ENCODE measurements at places on chromosomes 1 and 21. TPM values are rescaled to one million over a fixed set of nuclear protein-coding genes. Genes with fewer than 3 reads are reported as not detected.

The CFHR2 gene
- not detected for total RNA-seq

- H3K4me3 ChIP-seq: no peak overlapping the region
- no peak overlapping the region for H3K27ac ChIP-seq
- DNase-seq: no peak
- no peaks in the 10 kb centered on the region for H3K4me1 ChIP-seq
These were observed 1526.1 kb downstream of the KCNT2 start for GRCh38 chr1:195082183-195082582.

- no peak overlapping the region for H3K4me3 ChIP-seq
- no peak for DNase-seq
- peak overlapping the region; percentile 10 for H3K27ac ChIP-seq
- H3K4me1 ChIP-seq: peaks cover 50% of the 10 kb centered on the region
- peaks cover 66% of the 10 kb centered on the region for H3K36me3 ChIP-seq
These were observed 4.8 kb downstream of the SNIP1 start for GRCh38 chr1:37549341-37549740.

DNA sequence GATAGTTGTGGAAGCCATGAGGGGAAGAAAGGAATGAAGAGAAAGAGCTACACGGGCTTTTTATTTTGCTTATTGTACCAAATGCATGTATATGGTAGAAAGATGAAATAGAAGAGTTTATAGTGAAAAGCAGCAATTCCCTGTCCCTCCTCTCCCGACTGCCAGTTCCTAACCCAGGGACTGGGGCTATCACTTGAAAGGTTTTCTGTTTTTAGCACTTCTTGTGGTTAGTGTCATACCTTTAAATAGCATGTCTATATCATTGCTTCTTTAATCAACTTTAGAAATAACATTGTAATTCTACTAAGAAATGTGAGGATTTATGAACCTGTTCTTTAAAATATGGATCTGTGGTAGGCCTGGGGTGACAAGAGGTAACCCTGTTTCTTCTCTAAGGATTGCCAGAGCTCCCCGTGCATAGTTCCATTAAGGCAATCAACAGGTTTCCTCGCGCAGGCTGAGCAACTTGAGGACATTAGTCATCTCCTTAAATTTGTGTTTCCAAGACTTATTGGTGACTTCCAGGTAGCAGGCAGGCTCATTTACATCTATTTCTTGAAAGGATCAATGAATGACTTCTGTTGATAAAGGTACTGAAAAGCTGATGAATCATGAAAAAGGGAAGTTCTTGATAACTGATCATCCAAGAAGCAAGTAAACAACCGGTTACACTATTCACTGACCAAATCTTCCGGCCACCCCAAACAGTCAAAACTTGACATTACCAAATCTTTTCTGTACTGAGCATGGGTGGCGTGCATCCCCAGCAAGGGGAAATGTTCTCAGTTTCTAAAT, 37.8 kb upstream of the S1PR1 start:
- no peak overlapping the region for H3K27ac ChIP-seq
- peaks cover 6% of the 10 kb centered on the region for H3K4me1 ChIP-seq
- H3K36me3 ChIP-seq: no peaks in the 10 kb centered on the region
- H3K4me3 ChIP-seq: no peak overlapping the region
- DNase-seq: no peak

DNA sequence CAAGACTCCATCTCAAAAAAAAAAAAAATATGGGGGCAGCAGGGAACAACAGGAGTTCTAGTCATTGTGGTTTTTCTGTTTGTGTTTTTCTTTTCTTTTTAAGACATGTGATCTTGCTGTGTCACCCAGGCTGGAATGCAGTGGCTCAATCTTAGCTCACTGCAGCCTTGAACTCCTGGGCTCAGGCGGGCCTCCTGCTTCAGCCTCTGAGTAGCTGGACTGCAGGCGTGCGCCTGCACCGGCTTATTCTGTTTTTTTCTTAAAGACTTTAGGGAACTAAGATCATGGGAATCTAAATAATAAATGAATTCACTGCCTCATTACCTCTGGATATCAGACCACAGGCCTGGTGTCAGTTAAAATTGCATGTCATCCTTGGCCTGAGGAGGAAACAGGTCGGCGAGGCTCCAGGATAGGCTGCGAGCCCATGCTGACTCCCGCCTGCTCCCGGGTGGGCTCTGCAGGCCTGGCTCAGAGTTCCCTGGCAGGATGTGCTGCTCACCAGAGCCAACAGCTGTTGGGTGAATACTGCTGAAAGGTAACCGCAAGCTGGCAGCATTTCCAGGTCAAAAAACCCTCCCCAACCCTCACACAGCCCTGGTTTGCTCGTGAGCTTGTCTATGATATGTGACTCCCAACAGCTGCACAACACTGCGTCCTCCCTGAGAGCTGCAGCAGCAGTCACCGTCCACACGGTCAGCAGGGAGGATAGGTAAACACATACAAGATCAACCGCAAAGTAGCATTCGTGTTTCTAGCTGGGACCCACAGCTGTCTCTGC, 58.1 kb downstream of the SCCPDH start:
- no peak overlapping the region for H3K4me3 ChIP-seq
- peak; percentile 69 for DNase-seq
- peak overlapping the region; percentile 70 for H3K27ac ChIP-seq
- peaks cover 15% of the 10 kb centered on the region for H3K36me3 ChIP-seq
- no peaks in the 10 kb centered on the region for H3K27me3 ChIP-seq
- H3K4me1 ChIP-seq: peaks cover 21% of the 10 kb centered on the region

- H3K36me3 ChIP-seq: no peaks in the 10 kb centered on the region
- no peaks in the 10 kb centered on the region for H3K4me1 ChIP-seq
- no peaks in the 10 kb centered on the region for H3K27me3 ChIP-seq
- H3K4me3 ChIP-seq: no peak overlapping the region
These were observed 6.1 kb upstream of the NTPCR start for GRCh38 chr1:232944347-232944746.

- H3K4me1 ChIP-seq: peaks cover 47% of the 10 kb centered on the region
- no peaks in the 10 kb centered on the region for H3K36me3 ChIP-seq
- peak; percentile 12 for DNase-seq
- H3K27me3 ChIP-seq: peaks cover 29% of the 10 kb centered on the region
These were observed 937 bp downstream of the PODN start for GRCh38 chr1:53062708-53063591.

The DCDC2B gene
- not detected for total RNA-seq

The TMIGD3 gene
- total RNA-seq: 0.85 TPM

The PROX1 gene
- total RNA-seq: 80.6 TPM

DNA sequence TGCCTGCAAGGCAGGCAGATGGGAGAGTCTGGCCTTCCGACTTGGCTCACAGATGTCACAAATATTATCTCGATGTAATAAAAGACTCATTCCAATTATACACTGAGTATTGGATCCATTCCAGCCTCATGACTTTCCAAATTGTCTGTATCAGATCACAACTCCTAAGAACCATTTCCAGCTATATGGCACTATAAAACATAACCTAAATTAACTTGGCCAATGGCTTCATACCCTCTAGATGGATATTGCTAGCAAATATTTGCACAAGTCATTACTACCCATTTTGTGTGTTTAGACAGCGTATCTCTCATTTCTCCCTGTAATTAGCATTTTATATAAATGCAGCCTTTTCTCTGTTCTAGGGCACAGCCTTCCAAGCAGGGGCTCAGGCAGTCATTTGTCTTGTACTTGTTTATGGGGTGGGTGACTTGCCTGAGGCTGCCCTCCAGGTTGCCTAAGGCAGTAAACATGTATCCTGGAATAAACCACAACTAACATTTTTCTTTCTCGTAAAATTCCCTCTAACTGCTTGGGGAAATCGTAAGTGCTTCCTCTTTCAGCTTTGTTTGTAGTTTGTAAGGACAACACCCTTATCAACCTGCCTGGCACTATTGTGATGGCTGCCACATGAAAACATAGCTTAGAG, 70.6 kb upstream of the KCNJ6 start:
- H3K36me3 ChIP-seq: no peaks in the 10 kb centered on the region
- H3K27me3 ChIP-seq: peaks cover 29% of the 10 kb centered on the region
- DNase-seq: no peak
- H3K4me3 ChIP-seq: no peak overlapping the region
- no peaks in the 10 kb centered on the region for H3K4me1 ChIP-seq

DNA sequence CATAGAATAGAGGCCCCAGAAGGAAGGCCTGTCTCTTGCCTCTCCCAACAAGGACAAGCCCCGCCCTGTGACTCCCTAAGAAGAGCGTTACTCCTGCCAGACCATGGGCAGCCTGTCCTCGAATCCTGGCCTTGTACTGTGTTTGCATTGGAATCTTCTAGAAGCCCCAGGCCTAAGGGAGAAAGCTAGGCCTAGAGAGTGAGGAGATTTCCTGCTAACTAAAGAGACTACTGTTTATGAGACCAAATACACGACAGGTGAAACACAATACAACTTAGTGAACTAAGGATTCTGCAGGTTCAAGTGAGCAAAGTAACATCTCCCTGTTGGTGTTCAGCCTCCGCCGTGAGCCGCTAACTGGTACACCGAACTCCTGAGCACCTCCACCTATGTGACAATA, 62.7 kb downstream of the SYF2 start:
- no peak overlapping the region for H3K4me3 ChIP-seq
- H3K27ac ChIP-seq: no peak overlapping the region
- no peaks in the 10 kb centered on the region for H3K27me3 ChIP-seq
- no peaks in the 10 kb centered on the region for H3K36me3 ChIP-seq

DNA sequence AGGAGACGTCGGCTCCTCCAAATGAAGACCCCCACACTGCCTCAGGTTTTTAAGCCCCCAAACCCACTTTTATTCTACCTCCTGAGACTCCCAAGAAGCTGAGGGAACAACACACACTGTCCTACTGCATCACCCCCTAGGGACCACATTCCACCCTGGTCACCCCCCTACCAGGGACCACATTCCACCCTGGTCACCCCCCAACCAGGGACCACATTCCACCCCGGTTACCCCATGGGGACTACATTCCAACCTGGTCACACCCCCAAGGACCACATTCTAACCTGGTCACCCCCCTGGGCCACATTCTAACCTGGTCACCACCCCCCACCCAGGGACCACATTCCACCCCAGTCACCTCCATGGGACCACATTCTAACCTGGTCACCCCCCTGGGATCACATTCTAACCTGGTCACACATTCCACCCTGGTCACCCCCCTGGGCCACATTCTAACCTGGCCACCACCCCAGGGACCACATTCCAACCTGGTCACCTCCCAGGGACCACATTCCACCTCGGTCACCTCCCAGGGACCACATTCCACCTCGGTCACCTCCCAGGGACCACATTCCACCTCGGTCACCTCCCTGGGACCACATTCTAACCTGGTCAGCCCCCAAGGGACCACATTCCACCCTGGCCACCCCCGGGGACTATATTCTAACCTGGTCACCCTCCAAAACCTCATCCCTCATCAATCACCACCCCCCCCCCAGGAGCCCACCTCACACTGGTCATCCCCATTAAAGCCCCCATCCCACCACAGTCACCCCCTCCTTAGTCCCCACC, 587.6 kb downstream of the NPHP4 start:
- H3K27me3 ChIP-seq: peaks cover 35% of the 10 kb centered on the region
- no peak overlapping the region for H3K27ac ChIP-seq
- no peak overlapping the region for H3K4me3 ChIP-seq
- no peaks in the 10 kb centered on the region for H3K4me1 ChIP-seq
- no peak for DNase-seq

The SLC2A5 gene
- 4.2 TPM for total RNA-seq

The AKR7A2 gene
- 43.7 TPM for total RNA-seq

The PHLDA3 gene
- total RNA-seq: 21.1 TPM

The S1PR1 gene
- total RNA-seq: 54.9 TPM

- H3K27me3 ChIP-seq: peaks cover 6% of the 10 kb centered on the region
- DNase-seq: no peak
- H3K27ac ChIP-seq: no peak overlapping the region
- H3K36me3 ChIP-seq: no peaks in the 10 kb centered on the region
These were observed 76.0 kb upstream of the DPYD start for GRCh38 chr1:97996880-97997279.

DNA sequence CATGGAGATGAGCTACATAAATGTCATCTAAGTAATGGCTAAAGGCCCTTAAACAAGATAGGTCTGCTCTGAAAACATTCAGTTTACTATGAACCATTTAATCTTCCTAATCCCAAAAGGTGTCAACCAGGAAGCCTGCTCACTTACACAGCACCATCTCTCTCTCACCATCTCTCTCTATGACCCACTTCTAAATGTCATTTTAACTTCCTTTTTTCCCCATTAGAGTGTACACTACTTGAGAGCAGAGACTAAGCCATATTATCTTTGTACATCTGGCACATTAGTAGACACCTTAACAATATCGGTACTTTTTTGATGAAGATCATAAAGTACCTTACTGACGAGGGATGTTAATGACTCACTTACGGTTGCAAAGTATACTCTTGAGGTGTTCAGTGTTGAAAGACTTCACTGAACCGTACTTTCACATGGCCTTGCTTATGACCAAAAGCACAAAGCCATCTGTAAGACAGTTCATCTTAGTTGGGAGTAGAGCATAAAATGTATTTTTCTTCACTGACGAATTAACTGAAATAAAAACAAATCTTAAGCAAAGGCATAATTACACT, 25.4 kb downstream of the FBXO42 start:
- H3K36me3 ChIP-seq: peaks cover 5% of the 10 kb centered on the region
- no peaks in the 10 kb centered on the region for H3K27me3 ChIP-seq
- no peak for DNase-seq
- no peak overlapping the region for H3K4me3 ChIP-seq
- peaks cover 42% of the 10 kb centered on the region for H3K4me1 ChIP-seq

GRCh38 chr21:35579520-35580293, 480.6 kb downstream of the SETD4 start:
- no peak overlapping the region for H3K4me3 ChIP-seq
- H3K4me1 ChIP-seq: no peaks in the 10 kb centered on the region
- no peak for DNase-seq

DNA sequence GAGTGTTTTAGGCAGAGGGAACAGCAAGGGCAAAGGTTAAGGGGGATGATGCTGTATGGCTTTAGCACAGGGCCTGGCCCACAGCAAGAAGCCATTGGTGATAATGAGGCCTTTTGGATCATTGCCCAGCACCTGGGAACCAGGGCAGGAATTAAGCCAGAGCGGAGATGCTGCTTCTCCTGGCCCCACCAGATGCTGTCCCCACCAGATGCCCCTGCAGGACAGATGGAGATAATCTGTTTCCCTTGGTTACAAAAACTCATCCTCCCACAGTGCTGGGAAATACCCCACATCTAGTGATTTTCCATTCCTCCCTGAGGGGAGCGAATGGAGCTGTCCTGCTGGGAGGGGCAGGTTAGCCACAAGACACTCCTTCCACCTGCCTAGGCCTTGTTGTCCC, 18.8 kb downstream of the OPRD1 start:
- H3K27me3 ChIP-seq: peaks cover 34% of the 10 kb centered on the region
- H3K27ac ChIP-seq: no peak overlapping the region
- DNase-seq: no peak
- no peaks in the 10 kb centered on the region for H3K36me3 ChIP-seq

DNA sequence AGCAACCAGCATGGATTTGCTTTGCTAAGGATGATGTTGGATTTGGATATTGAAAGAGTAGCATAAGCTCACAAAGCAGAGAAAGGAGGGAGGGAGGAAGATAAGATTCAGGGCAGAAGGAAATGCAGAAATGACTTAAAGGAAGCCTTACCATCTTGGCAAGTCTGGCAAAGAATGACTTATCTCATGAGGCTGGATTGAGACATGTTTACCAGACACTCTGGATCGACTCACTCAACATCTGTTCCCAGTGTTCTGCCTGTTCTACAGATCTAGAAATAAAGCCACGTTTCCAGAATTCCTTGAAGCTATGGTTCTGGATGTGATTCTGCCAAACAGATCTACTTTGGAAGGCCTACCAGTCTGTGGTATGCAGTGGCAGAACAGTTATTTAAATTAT, 38.8 kb upstream of the CTBS start:
- no peak for DNase-seq
- H3K4me3 ChIP-seq: no peak overlapping the region
- no peaks in the 10 kb centered on the region for H3K36me3 ChIP-seq
- no peak overlapping the region for H3K27ac ChIP-seq
- H3K27me3 ChIP-seq: no peaks in the 10 kb centered on the region

GRCh38 chr1:112058815-112059450, 69.5 kb upstream of the KCND3 start:
- peaks cover 50% of the 10 kb centered on the region for H3K4me1 ChIP-seq
- H3K36me3 ChIP-seq: no peaks in the 10 kb centered on the region
- DNase-seq: no peak
- H3K27ac ChIP-seq: no peak overlapping the region
- H3K4me3 ChIP-seq: no peak overlapping the region

Measured in left ventricle myocardium inferior (tissue), 1 donor.